ENCODE measurements at places on chromosomes 5 and 9.

DNA sequence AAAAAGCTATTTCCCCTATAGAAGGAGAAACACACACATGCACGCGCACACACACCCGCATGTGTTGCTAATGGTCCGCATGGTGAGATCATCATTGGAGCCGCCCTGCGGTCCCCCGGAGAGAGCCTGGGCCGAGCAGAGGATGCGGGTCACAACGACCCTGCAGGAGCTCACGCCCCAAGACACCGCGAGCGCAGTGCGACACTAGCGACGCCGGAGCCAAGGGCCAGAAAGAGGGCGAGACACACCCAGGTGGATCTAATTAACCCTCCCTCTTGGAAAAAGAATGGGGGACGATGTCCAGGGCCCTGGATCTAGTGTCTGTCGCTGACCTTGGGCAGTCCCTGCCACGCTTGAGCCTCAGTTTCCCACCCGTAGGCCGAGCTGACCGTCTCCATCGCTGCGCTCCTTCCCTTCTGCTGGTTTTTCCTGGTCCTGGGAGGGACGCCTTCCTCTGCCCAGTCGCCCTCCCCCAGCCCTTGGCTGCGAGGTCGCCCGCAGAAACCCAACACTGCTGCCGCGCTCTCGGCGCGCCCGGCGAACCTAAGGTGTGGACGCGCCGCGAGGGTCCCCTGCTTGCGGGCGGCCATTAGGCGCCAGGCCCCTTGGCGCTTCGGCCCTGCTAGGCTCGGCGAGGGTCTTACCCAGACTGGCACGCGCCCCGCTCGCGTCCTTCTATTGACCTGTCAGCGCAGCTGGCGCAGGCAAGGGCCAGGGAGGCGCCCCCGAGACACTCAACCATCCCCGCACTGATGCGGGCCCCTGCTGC is 47.5 kb upstream of the RNF20 start:
- DNase-seq = peak; percentile 64

DNA sequence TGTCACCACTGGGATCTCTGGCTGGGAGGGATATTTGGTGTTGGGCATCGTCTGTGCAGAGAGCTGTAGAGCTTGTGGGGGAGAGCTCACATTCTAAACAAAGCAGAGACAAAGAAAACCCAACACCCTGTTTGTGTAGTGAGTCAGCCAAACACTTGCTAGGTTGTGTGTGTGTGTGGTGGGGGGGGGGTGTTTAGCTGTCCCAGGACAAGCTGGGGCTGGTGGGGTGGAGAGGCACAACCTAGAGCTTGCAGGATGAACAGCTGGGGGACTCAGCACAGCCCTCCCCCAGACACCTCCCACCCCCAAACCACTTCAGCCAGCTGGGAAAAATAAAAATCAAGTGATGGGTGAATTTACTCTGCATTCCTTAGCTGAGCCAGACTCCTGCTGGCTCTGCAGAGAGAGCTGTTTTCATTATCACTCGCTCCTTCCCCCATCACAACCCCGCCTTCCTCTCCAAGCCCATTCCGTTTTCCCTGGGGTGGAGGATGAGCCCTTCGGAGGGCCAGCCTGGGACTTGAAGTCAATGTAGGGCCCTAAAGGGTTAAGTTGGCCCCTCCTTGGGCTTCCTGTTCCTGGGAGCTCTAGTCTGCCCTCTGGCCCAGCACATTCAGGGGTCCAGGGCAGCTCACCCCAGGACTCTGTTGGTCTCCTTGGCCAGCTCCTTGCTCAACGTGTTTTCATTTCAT is 2.6 kb downstream of the OLFML2A start:
- DNase-seq = peak; percentile 36

DNA sequence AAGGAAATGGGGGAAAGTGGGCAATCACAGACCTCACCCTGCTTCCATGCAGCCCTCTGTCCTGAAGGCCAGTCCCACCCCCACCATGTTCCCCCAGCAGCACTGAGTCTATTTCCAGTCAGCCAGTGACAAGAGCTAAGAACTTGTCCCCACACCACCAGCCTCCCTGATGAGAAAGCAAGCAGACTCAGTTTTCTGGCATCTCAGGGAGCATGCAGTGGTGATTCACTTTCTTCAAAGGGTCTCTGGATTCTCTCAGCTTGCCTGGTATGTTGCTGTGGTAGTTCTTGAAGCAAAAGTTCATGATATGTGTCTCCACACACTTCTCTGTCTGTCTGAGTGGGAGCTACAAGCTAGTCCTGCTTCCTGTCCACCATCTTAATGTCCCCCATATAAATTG is 799.9 kb upstream of the TYRP1 start:
- no peak for DNase-seq

DNA sequence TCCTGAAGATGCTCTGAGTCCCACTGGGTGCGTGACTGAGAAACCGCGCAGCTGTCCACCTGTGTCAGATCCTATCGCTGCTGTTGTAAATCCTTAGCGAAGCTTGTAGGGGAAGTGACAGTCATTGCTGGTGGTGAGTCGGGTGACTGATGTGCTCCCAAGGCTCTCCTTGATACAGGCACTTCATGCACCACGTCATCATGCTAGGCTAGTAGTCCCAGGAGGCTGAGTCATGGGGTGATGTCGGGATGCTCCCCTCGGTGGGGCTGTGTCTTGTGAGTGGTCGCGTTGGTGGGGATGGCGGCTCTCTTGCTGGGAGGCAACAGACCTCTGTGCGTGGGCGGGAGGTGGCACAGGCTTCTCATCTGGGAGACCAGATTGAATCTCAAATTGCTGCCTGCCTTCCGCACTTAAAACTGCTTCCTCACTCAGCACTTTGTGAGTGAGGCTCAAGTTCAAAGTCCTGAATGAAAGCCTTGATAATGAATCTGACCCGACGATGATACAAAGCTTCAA is 84.7 kb downstream of the CSNK1A1 start:
- DNase-seq = peak; percentile 30

Data from nephron progenitor cell (in vitro differentiated cells).